ENCODE measurements at places on chromosomes 5 and 9.

DNA sequence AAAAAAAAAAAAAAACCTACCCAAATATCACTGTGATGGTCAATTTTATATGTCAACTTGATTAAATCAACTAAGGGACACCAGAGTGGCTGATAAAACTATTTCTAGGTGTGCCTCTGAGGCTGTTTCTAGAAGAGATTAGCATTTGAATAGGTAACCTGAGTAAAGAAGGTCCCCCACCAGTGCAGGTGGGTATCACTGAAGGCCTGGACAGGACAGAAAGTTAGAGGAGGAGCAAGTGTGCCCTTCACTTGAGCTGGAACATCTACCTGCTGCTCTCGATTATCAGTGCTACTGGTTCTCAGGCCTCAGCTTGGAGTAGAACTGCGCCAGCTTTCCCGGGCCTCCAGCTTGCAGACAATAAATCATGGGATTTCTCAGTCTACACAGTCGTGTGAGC is 88.7 kb downstream of the TLE1 start:
- DNase-seq = no peak

- no peak for DNase-seq
Observed at GRCh38 chr9:117612317-117612716, 91.9 kb upstream of the TLR4 start.

GRCh38 chr5:120320626-120321025 is 143.5 kb upstream of the PRR16 start:
- DNase-seq = no peak

- DNase-seq = no peak
Observed at GRCh38 chr5:172447646-172448365, 6.5 kb downstream of the SH3PXD2B start.

DNA sequence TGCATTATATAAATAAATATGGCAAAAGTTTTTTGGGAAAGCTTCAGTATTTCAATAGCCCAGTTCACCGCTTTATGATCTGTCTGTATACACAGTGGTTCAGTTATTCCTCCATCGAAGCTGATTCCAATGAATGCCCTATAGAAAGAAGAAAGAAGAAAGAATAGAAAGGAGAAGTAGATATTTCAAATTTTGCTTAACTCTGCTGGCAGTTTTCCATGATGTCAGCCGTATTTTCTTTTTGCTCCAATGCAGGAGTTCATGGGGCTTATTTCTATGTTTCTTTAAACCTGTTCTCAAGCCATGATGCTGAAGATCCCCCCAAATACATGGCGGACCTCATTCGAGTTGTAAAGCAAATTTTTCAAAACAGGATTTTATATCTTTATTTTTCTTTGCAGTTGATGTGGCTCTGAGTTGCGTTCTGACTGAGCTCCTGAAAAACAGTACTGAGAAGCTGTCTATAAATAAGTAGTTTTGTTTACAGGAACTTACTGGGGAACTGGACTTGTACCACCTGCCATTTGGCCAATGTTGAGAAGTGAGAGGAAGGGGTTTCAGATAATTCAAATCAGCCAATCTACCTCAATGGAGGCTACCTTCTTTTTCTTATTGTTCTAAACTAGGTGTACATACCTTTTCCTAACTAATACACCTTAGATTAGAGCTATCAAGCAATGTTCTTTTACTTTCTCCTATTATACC is 418.5 kb upstream of the MEF2C start:
- DNase-seq = no peak

- no peak for DNase-seq
Observed at GRCh38 chr5:113047733-113048652, 71.4 kb downstream of the DCP2 start.

DNA sequence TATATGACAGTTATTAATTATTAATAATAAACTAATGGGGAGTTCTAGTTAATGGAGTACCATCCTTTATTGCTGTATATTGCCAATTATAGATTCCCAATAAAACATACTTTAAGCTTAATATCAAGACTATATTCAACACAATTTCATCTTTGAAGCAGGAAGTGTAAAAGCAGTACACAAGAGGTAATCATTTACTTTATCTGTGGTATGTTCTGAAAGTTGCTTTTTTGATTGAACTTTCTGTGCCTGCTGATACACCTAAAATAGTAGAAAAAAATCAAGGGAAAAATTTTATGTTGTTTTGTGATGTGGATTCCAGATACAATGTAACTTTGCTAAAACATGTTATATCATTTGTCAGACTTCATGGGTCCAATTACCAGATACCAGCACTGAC is 58.0 kb downstream of the ACO1 start:
- DNase-seq = no peak

DNA sequence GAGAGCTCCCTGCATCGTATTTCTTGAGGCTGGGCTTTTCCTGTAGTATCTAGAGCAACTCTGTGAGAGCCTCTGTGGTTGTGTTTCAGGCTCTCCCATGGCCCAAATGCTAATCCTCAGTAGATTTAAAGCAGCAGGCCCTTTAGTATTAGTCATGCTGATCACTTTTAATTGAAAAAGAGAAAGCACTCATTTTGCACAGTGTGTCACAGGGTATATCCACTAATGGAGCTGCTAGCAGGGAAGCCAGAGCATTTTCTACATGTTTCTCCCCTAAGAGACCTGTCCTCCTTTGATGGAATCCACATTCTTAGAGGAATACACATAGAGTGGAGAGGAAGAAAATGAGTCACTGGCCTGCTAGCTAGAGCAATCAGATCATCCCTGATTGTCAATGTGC is 348.5 kb downstream of the TMEM232 start:
- no peak for DNase-seq
